NCI-H1105 treated with DMSO at 0.1 percent for 48 hours (cell line): ENCODE measurements at places on chromosomes 13 and 19.

- no peak for DNase-seq
Measured at GRCh38 chr19:29531458-29532025, 5.7 kb downstream of the VSTM2B start.

DNA sequence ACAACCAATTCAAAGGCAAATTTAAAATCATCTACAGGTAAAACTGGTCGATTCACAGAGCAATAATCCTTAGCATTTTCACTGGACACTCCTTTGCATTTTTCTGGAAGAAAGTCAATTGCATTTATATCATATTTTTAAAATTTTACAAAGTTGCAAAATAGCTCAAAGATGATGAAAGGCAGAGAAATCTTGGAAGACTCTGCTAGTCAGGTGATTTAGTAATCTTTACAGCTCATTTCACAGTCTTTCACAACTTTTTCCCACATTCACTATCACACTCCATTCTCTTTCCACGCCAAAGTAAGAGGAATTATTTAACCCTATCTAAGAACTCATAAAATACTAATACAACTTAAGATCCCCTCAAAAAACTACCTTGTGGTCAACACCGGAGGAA, 1063.8 kb downstream of the EFNB2 start:
- no peak for DNase-seq

GRCh38 chr13:114106526-114106925, 25.9 kb downstream of the RASA3 start:
- no peak for DNase-seq

DNA sequence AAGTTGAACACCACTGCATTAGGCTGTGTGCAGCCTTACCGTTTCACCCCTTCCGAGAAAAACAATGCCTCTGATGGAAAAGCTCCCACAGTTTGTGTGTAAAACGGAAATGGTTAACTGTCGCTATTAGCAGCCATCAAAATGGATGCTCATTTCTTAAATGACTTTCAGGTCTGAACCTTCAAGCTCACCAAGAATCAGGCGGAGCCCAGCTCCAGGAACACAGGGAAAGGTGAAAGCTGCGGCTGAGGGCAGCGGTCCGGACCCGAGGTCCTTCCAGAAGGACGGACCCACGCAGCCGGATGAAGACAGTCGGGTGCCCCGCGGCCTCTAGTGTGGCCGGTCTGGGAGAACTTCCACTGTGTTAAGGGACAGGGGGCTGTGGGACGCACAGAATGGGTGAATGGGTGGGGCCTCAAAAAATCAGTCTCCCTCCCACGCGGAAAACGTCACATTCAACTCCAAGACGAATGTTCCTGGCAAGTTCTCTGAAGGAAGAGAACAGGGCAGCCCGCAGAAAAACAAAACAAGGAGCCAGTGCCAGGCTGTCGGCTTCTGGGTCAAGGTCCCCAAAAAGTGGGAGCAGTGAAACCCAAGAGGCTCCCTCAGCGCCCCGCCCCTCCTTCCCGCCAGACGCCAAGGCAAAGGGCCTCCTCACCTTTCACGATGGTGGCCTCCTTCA, 4.9 kb downstream of the IRS2 start:
- peak; percentile 32 for DNase-seq

- no peak for DNase-seq
Measured at GRCh38 chr19:53466726-53467484, 628 bp upstream of the ZNF813 start.

GRCh38 chr19:8578642-8579265, 1.5 kb upstream of the MYO1F start:
- DNase-seq = peak; percentile 24

- no peak for DNase-seq
Measured at GRCh38 chr13:37476874-37477273, 121.7 kb downstream of the POSTN start.

- DNase-seq = no peak
Measured at GRCh38 chr13:106723036-106723435, 155.1 kb upstream of the ARGLU1 start.

- peak; percentile 13 for DNase-seq
Measured at GRCh38 chr19:51783372-51783771, 11.6 kb upstream of the FPR3 start.

DNA sequence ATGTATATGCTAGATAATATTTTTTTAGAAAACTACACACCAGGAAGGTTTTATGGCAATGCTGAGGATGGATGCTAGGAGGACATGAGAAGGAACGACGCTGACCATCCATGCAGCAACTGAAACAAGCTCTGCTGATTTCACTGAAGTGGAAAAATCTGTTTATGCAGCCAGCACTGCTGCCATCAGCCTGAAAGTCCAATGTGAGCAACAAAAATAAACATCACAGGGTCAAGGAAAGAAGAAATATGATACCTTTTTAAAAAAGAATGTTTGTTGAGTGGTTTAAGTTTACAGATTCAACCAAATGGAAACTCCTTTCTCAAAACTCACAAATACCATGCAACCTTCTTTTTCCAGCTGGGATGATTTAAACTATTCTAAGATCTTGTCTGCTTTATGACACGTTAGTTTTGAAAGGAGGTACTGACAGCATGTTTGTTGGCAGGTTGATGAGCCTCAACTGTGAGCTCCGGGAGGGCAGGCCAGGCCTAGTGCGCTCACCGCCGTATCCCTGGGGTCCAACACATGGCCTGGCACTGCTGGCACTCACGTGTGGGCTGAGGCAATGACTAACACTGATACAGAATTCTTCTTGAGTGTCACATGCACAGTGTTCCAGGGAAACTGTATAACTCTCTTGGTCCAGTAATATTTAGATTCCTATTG, 46.8 kb downstream of the LATS2 start:
- no peak for DNase-seq

GRCh38 chr13:85665286-85665685, 133.9 kb downstream of the SLITRK6 start:
- peak; percentile 41 for DNase-seq

DNA sequence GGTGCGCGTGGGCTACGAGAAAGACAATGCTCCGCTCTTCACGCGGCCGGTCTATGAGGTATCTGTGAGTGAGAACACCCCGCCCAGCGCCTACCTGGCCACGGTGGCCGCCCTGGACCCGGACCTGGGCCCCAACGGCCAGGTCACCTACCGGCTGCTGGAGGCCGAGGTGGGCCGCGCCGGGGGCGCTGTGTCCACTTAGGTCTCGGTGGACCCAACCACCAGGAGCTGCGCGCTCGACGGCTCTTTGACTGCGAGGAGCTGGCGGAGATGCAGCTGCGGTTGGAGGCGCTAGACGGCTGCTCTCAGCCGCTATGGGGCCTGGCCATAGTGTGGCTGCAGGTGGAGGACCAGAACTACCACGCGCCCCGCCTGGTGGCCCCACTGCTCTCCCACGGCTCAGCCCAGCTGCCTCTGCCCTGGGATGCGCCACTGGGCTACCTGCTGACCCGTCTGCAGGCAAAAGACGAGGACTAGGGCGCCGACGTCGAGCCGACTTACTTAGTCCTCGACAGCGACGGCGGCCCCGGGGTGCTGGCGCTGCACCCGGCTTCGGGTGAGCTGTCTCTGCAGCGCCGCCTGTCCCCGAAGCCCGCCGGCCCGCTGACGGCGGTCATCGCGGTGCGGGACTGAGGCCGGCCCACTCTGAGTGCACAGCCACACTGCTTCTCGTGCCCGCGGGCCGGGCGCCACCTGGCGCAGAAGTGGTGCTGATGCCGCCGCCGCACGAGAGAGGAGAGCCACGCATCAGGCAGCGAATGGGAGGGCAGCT, 173.0 kb downstream of the OLFM4 start:
- no peak for DNase-seq

DNA sequence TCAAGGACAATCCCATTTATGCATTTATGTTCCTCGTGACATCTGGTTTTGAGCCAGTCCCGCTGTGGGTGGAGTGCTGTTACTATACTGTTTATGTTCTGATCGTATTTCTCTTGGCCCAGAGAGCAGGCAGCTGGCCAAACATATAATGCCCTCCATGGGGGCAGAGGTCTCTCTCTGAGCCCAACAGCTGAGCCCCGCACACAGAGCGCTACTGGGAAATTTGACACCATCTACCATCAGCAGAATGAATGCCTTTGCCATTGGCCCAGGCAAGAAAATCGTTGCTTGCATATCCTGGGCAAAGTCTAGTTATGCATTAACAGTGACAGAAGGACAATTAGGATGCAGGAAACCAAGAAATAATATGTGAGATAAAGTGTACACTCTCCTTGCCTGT, 126.8 kb upstream of the CACNA1A start:
- peak; percentile 99 for DNase-seq

DNA sequence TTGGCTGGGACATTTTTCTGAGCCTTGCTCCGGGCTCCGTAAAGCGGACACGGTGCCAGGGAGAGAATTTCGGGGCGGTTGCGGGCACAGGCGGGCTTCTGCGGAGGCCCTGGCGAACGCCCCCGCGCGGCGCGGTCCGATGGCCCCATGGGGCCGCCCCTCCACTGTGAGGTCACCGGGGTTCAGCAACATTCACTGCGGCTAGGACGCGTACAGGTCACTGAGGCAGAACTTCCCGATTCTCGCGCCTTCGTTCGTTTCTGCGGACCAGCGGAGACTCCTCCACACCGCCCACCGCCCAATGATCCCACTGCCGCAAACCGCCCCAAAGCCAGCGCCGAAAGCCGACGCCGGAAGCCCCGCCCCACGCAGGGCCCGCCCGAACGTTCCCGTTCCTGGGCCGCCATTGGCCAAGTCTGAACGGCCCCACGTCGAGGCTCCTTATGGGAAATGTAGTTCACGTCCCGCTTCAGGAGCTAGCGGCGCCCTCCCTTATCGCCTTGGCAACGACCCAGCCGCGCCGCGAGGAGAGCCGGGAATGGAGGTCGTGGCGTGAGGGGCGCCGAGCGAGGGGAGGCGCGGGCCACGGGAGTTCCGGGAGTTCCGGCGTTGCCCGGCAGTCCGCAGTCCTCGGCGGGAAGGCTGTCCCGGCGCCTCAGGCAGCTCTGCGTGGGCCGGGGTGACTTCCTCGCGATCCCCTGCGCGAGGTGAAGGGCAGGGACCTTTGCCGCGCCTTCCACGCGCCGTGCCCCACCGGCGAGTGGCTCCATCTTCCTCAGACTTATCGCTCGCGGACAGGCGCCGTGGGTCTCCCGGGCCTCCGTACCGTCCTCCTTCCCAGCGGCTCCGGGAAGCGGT, at the start of gene ZNF584:
ZNF584 (plus strand) TSS at position 498 of the 858 bp plus-strand sequence. CDS start 499 bp downstream, outside the sequence.
- peak; percentile 92 for DNase-seq

GRCh38 chr19:17680230-17680722, 7.9 kb downstream of the UNC13A start:
- DNase-seq = no peak

- DNase-seq = no peak
Measured at GRCh38 chr19:2014731-2015607, 545 bp downstream of the BTBD2 start.

DNA sequence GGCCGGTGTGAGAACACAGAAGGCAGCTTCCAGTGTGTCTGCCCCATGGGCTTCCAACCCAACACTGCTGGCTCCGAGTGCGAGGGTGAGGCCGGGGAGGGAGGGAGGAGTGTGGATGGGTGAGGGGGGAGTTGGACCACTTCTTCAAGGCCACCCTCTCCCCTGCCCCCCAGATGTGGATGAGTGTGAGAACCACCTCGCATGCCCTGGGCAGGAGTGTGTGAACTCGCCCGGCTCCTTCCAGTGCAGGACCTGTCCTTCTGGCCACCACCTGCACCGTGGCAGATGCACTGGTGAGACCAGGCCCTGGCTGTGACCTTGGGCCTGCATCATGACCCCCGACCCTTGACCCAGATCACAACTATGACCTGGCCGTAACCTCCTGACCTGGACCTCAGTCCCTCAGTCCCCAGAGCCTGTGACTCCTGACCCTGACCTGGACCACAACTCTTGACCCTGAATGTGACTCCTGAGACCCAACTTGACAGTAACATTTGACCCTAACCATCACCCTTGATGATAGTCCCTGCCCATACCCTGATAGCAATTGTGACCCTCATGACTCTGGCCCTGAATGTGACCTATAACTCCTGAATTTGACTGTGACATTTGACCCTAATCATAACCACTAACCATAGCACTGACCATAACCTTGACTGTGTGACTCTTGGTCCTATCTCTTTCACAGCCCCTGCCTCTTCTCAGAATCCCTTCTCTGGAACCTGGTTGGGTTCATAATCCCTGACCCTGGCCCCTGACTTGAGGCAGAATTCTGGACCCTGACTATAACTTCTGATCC, 10.9 kb downstream of the LTBP4 start:
- no peak for DNase-seq

GRCh38 chr13:81781471-81781870, 1440.5 kb upstream of the SPRY2 start:
- no peak for DNase-seq

- no peak for DNase-seq
Measured at GRCh38 chr13:76775088-76775740, 111.0 kb downstream of the KCTD12 start.

DNA sequence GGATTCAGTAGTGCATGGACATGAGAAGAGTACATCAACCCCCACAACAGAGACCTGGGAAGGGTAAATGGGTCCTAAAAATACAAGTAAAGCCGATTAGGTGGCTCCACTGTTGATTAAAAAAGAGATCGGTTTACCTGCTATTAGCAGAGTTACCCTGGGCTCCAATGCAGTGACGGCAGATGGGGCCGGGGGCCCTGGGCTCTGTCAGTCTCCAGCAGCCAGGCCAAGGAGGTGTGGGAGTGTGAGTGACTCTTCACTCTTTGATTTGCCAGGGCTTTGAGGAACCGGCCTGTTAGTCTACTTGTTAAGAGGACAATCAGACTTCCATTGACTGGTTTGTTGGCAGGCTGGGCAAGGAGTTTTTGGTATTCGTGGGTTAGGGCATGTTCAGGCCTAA, 1368.7 kb downstream of the UQCRFS1 start:
- no peak for DNase-seq

DNA sequence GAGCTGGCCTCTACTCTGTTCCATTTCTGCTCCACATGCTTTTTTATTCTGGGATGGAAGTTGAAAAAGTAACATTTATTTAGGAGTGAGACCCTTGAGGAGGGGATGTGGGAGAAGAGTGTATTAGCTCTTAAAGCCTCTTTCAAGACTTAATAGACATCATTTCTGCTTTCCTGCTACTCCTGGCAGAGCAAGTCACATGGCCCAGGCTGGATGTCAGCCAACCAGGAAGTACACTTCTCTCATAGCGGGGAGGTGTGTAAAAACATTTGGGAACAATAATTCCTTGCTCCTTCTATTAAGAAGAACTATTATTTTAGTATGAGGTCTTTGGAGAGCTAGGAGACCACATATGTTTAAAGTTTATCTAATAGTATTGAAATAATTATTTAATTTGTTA, 40.6 kb upstream of the FAM216B start:
- no peak for DNase-seq

GRCh38 chr13:97539651-97540610, 106.0 kb downstream of the RAP2A start:
- DNase-seq = no peak

GRCh38 chr13:33251131-33251661, 34.4 kb downstream of the STARD13 start:
- DNase-seq = no peak

DNA sequence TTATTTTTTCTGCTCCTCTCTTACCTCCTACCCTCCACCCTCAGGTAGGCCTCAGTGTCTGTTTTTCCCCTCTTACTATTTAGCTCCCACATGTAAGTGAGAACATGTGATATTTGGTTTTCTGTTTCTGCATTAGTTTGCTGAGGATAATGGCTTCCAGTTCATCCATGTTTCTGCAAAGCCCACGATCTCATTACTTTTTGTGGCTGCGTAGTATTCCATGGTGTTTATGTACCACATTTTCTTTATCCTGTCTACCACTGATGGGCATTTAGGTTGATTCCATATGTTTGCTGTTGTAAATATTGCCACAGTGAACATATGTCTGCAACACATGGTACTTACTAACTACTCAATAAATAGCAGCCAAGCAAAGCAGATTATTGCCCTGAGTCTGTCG, 56.8 kb downstream of the DNAJC15 start:
- no peak for DNase-seq
